ENCODE measurements at places on chromosomes 5 and 9. TPM values are rescaled to one million over a fixed set of nuclear protein-coding genes. Genes with fewer than 3 reads are reported as not detected.

The SLCO6A1 gene
- not detected for total RNA-seq

The AIF1L gene
- not detected for total RNA-seq

The TARS1 gene
- total RNA-seq = 111 TPM

The TERT gene
- not detected for total RNA-seq

The KIF24 gene
- 0.22 TPM for total RNA-seq

The TYRP1 gene
- not detected for total RNA-seq

GRCh38 chr9:21931428-21931827, 62.8 kb downstream of the CDKN2A start:
- no peaks in the 10 kb centered on the region for H3K27me3 ChIP-seq
- H3K36me3 ChIP-seq = no peaks in the 10 kb centered on the region
- no peaks in the 10 kb centered on the region for H3K4me1 ChIP-seq
- H3K27ac ChIP-seq = no peak overlapping the region
- DNase-seq = no peak

- no peaks in the 10 kb centered on the region for H3K4me1 ChIP-seq
- H3K36me3 ChIP-seq = no peaks in the 10 kb centered on the region
- no peak for DNase-seq
- H3K4me3 ChIP-seq = no peak overlapping the region
- H3K27me3 ChIP-seq = no peaks in the 10 kb centered on the region
These were observed 195.4 kb downstream of the MPDZ start for GRCh38 chr9:13083963-13084528.

DNA sequence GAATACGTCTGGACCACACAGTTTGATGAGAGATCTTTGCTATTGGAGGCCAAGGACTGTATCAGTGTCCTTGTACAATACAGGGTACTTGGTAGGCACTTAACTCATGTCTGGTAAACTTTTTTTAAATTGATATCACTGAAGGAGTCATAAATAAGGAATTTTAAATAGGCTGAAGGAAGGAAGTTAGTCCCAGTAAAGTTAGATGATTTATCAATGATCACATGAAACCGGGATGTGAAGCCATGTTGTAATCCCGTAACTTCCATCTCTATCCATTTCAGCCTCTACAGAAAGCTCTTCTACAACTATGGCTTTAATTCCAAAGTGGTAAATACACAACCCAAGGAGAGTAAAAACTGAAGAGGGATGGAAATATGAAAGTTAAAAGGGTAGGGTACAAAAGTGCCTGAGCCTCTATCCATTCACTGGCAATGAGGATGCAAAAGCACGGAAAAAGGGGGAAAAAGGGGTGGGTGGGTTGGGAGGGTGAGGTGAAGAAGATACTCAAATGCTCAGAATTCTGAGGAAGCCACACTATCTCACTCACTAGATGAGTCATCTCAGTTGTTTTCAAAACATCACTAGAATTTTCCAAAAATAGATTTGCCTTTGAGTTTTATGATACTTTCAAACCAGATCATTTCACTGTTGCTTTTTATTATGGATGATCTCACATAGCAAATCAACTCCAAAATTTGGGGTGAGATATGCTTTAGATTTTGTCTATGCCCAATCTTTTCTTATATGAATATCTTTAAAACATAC, 1053.5 kb downstream of the NR2F1-AS1 start:
- H3K36me3 ChIP-seq = no peaks in the 10 kb centered on the region
- H3K4me3 ChIP-seq = no peak overlapping the region
- H3K4me1 ChIP-seq = no peaks in the 10 kb centered on the region
- no peaks in the 10 kb centered on the region for H3K27me3 ChIP-seq
- DNase-seq = no peak

GRCh38 chr9:137833721-137834613, 43.6 kb upstream of the CACNA1B start:
- no peaks in the 10 kb centered on the region for H3K4me1 ChIP-seq
- H3K36me3 ChIP-seq = peaks cover 29% of the 10 kb centered on the region
- no peak for DNase-seq
- H3K27me3 ChIP-seq = no peaks in the 10 kb centered on the region
- H3K27ac ChIP-seq = no peak overlapping the region

DNA sequence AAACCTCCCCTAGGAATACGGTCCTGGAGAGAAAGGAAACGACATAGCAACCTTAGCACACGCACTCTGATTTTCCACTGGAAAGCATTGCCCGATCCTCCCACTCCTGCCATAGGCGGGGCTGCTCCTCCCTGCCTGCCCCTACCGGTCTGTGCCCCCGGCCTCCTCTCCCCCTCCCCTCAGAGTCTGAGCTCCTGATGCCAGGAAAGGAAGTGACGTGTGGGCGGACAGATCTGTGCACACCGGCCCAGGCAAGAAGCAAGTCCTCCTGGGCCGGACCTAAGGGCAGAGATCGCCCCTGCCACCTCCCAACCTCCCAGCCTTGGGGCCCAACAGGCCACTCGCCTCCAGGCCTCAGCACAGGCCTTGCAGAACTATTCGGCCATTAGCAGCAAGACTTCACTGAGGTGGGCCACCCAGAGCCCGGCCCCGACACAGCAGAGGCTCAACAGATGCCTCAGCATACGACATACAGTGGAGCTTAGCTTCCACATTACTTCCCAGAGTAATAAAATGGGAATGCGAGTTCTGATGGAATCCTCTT, 7.2 kb downstream of the NINJ1 start:
- H3K27ac ChIP-seq = peak overlapping the region; percentile 55
- no peaks in the 10 kb centered on the region for H3K27me3 ChIP-seq
- H3K4me3 ChIP-seq = no peak overlapping the region
- H3K4me1 ChIP-seq = peaks cover 61% of the 10 kb centered on the region
- DNase-seq = no peak

DNA sequence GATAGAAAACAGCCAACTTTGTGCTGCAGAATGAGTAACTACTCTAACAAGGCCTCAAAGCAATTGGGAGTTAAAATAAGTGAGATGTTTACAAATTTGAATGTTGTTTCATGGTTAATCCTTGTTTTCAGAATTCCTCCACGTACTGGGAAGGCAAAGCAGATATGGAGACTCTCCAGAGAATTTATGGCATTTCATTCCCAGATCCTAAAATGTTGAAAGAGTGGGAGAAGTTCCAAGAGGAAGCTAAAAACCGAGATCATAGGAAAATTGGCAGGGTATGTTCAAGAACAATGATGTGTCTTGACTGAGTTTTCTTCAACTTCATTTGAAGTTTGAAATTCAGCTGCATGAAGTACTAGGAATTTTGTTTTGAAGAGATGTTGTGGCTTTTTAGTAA, 16.4 kb downstream of the TARS1 start:
- H3K27ac ChIP-seq = no peak overlapping the region
- H3K27me3 ChIP-seq = no peaks in the 10 kb centered on the region
- no peak overlapping the region for H3K4me3 ChIP-seq
- peaks cover 57% of the 10 kb centered on the region for H3K36me3 ChIP-seq

- H3K4me3 ChIP-seq = no peak overlapping the region
- H3K4me1 ChIP-seq = no peaks in the 10 kb centered on the region
- no peaks in the 10 kb centered on the region for H3K36me3 ChIP-seq
These were observed 237.4 kb downstream of the NR2F1-AS1 start for GRCh38 chr5:93343570-93343969.

GRCh38 chr9:127866535-127866934, 10.9 kb downstream of the AK1 start:
- H3K27ac ChIP-seq = no peak overlapping the region
- peaks cover 36% of the 10 kb centered on the region for H3K4me1 ChIP-seq
- H3K4me3 ChIP-seq = no peak overlapping the region
- no peak for DNase-seq

- H3K4me3 ChIP-seq = no peak overlapping the region
- no peak overlapping the region for H3K27ac ChIP-seq
- H3K36me3 ChIP-seq = no peaks in the 10 kb centered on the region
- DNase-seq = no peak
- no peaks in the 10 kb centered on the region for H3K4me1 ChIP-seq
- no peaks in the 10 kb centered on the region for H3K27me3 ChIP-seq
These were observed 437.9 kb downstream of the CSNK1G3 start for GRCh38 chr5:123949807-123950340.

DNA sequence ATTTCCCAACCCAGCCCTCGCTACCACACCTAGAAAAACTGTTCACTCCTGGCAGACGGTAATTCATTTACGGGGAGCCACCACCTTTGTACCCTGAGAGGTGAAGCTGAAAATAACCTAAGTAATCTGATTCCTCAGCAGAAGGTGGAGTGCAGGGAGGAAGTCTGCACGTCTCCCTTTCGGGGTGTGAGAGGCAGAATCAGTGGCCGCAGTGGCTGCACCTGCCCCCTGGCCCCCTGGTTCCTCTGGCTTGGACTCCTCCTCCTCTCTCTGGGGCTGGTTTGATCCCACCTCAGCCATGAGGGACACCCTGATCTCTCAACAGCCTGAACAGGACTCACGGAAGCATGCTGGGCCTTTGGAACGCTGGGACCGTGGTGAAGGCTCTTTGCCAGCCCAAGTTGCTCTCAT, 10.5 kb downstream of the TMEM174 start:
- no peaks in the 10 kb centered on the region for H3K4me1 ChIP-seq
- no peaks in the 10 kb centered on the region for H3K27me3 ChIP-seq
- no peak for DNase-seq
- H3K27ac ChIP-seq = no peak overlapping the region
- no peak overlapping the region for H3K4me3 ChIP-seq
- no peaks in the 10 kb centered on the region for H3K36me3 ChIP-seq

- H3K4me1 ChIP-seq = no peaks in the 10 kb centered on the region
- DNase-seq = no peak
- H3K4me3 ChIP-seq = no peak overlapping the region
- no peaks in the 10 kb centered on the region for H3K27me3 ChIP-seq
- H3K36me3 ChIP-seq = no peaks in the 10 kb centered on the region
These were observed 319.2 kb upstream of the MPDZ start for GRCh38 chr9:13598738-13599137.

DNA sequence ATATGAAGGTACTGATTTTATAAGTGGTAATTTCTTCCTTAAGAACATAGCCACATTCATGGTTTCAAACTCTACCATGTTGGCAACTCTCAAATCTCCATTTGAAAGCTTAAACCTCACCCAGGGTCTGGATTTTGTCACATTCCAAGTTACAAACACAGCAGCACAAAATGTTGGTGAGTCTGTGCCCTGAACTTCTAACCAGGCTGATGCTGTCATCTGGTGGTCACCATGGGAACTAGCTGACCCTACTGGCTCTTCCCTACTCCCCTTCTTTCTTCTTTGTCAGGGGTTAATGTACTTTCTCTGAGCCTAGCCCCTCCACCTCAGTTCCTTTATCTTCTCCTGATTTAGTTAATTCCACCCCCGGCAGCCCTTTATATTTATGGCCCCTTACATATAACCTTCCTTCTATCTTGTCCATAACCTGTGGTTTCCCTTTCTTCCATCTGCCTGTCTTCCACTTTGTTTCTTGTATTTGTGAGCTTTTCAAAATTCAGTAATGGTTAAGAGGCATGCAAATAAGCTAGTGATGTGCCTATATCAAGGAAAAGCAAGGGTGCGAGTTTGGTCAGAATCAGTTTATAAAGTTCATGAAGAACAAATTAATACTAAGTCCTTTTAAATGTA, 35.9 kb downstream of the TGFBR1 start:
- peaks cover 16% of the 10 kb centered on the region for H3K4me1 ChIP-seq
- no peak overlapping the region for H3K27ac ChIP-seq
- DNase-seq = peak; percentile 55
- H3K27me3 ChIP-seq = no peaks in the 10 kb centered on the region
- H3K36me3 ChIP-seq = peaks cover 37% of the 10 kb centered on the region
- no peak overlapping the region for H3K4me3 ChIP-seq

DNA sequence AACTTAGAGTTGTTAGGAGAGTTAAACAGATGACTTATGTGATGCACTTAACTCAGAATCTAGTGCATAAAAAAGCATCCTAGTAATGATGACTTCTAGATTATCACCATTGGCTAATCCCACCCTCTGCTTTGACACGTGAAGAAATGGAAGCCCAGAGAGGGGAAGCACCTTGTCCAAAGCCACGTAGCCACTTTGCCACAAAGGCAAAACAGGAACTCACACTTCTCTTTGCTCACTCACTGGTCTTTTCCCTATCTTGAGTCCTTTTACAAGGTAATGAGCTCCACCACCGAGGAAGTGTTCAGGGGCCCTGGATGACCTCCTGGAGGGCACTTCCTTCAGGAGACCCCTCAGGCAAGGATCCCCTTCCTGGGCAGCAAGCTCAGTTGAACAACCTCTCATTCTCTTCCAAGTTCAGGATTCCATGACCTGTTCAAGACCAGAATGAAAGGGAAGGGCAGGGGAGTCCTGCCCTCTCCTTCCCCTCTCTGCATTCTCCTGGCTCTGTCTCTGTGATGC, 89.7 kb downstream of the HRH2 start:
- H3K4me1 ChIP-seq = no peaks in the 10 kb centered on the region
- no peaks in the 10 kb centered on the region for H3K36me3 ChIP-seq
- no peak overlapping the region for H3K4me3 ChIP-seq
- H3K27me3 ChIP-seq = no peaks in the 10 kb centered on the region
- no peak for DNase-seq

DNA sequence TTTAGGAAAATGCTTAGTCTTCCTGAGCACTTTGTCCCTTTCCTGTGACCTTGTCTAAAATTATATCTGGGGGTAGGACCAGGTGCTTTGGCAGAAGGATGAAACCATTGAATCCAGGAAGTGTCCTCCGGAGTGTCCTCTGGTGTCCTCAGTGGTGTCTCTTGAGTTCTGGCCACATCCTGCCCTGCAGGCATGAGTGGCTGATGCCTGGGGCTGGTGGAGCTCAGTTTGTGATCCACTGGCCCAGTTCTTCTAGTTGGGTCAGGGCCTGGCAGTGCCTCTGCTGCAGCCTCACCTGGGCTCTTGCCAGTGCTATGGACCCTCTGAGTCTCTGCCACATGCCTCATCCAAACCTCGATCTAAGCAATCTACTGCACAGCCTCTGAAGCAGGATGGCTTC, 14.4 kb upstream of the TMED7 start:
- no peaks in the 10 kb centered on the region for H3K36me3 ChIP-seq
- no peaks in the 10 kb centered on the region for H3K27me3 ChIP-seq
- H3K4me1 ChIP-seq = no peaks in the 10 kb centered on the region

GRCh38 chr5:59790376-59790775, 103.2 kb downstream of the PDE4D start:
- H3K27ac ChIP-seq = no peak overlapping the region
- H3K4me1 ChIP-seq = no peaks in the 10 kb centered on the region
- H3K4me3 ChIP-seq = no peak overlapping the region

GRCh38 chr9:2559192-2560152, 62.1 kb upstream of the VLDLR start:
- H3K4me1 ChIP-seq = no peaks in the 10 kb centered on the region
- H3K36me3 ChIP-seq = no peaks in the 10 kb centered on the region
- no peak overlapping the region for H3K4me3 ChIP-seq
- no peaks in the 10 kb centered on the region for H3K27me3 ChIP-seq
- DNase-seq = no peak

- H3K27me3 ChIP-seq = no peaks in the 10 kb centered on the region
- H3K4me1 ChIP-seq = no peaks in the 10 kb centered on the region
- H3K4me3 ChIP-seq = no peak overlapping the region
- no peak for DNase-seq
- no peak overlapping the region for H3K27ac ChIP-seq
These were observed 42.0 kb downstream of the THBS4 start for GRCh38 chr5:80077051-80077714.

DNA sequence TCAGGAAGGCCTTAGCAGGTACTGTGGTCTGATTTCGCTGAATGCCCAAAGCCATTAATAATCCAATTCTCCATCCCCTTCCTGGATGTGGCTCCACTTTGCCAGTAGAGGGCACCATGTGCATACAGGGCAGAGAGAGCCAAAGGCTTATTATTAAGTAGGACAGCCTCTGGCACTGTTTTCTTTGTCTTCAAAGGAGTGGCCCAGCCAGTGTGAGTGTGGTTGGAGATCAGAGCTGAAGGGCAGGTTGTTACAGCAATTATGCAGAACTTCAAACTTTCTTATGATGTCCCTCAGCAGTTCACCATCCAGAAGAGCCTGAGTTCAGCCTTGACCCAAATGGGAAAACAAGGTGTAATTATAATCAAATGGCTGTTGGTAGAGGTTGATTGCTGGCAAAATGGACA, 38.6 kb upstream of the CEMIP2 start:
- no peak overlapping the region for H3K27ac ChIP-seq
- no peaks in the 10 kb centered on the region for H3K36me3 ChIP-seq
- no peaks in the 10 kb centered on the region for H3K27me3 ChIP-seq
